ENCODE measurements at places on chromosomes 3 and 15. TPM values are rescaled to one million over a fixed set of nuclear protein-coding genes. Genes with fewer than 3 reads are reported as not detected.

- no peak overlapping the region for H3K27ac ChIP-seq
- DNase-seq, result no peak
- H3K36me3 ChIP-seq, result no peaks in the 10 kb centered on the region
- no peaks in the 10 kb centered on the region for H3K27me3 ChIP-seq
- H3K4me3 ChIP-seq, result no peak overlapping the region
- H3K4me1 ChIP-seq, result no peaks in the 10 kb centered on the region
Measured at GRCh38 chr15:53522991-53523390, 236.5 kb downstream of the WDR72 start.

RTP3 gene
- not detected for total RNA-seq

GRCh38 chr15:60464836-60465630, 13.9 kb downstream of the ICE2 start:
- peaks cover 49% of the 10 kb centered on the region for H3K36me3 ChIP-seq
- H3K4me1 ChIP-seq, result peaks cover 5% of the 10 kb centered on the region
- no peak overlapping the region for H3K4me3 ChIP-seq
- no peaks in the 10 kb centered on the region for H3K27me3 ChIP-seq
- peak; percentile 17 for DNase-seq

CSPG4 gene
- total RNA-seq, result 11.1 TPM

DNA sequence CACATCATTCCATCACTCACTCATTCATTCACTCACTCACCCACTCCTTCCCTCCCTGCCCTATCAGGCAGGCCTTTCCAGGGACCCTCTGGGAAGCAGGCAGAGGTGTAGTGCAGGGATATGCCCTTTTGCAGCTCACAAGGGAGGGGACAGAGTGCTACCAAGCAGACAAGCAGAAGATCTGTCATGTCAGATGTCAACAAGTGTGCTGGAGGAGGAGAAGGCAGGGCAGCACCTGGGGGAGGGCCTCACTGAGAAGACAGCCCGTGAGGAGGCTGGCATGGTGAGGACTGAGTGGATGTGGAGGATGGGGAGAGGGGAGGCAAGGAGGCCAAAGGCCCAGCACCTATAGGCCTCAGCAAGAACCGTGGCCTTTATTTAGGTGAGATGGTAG, 15.3 kb downstream of the ABTB1 start:
- no peaks in the 10 kb centered on the region for H3K27me3 ChIP-seq
- no peaks in the 10 kb centered on the region for H3K36me3 ChIP-seq
- peak overlapping the region; percentile 91 for H3K27ac ChIP-seq
- H3K4me1 ChIP-seq, result peaks cover 57% of the 10 kb centered on the region

DNA sequence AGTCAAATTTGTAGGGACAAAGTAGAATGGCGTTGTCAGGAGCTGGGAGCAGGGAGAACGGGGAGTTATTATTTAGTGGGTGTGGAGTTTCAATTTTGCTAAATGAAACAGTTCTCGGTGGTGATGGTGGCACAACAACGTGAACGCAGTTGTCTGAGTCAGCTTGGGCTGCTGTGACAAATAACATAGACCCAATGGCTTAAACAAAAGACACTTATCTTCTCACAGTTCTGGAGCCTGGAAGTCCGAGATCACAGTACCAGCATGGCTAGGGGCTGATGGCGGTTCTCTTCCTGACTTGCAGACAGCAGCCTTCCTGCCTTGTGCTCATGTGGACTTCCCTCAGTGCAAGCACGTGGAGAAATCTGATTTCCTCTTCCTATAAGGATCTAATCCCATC, 90.2 kb downstream of the CHSY1 start:
- H3K4me1 ChIP-seq, result peaks cover 9% of the 10 kb centered on the region
- H3K36me3 ChIP-seq, result no peaks in the 10 kb centered on the region
- no peaks in the 10 kb centered on the region for H3K27me3 ChIP-seq
- H3K4me3 ChIP-seq, result no peak overlapping the region
- DNase-seq, result no peak
- no peak overlapping the region for H3K27ac ChIP-seq

GRCh38 chr3:79467721-79468120, 300.1 kb downstream of the ROBO1 start:
- no peaks in the 10 kb centered on the region for H3K27me3 ChIP-seq
- no peak overlapping the region for H3K27ac ChIP-seq
- H3K4me1 ChIP-seq, result no peaks in the 10 kb centered on the region
- H3K4me3 ChIP-seq, result no peak overlapping the region

CACNA2D2 gene
- not detected for total RNA-seq

- DNase-seq, result peak; percentile 79
- H3K27me3 ChIP-seq, result no peaks in the 10 kb centered on the region
- peaks cover 17% of the 10 kb centered on the region for H3K4me1 ChIP-seq
- H3K36me3 ChIP-seq, result no peaks in the 10 kb centered on the region
Measured at GRCh38 chr15:73964736-73965093, 27.4 kb downstream of the STOML1 start.
